ENCODE measurements at places on chromosomes 4 and X.

DNA sequence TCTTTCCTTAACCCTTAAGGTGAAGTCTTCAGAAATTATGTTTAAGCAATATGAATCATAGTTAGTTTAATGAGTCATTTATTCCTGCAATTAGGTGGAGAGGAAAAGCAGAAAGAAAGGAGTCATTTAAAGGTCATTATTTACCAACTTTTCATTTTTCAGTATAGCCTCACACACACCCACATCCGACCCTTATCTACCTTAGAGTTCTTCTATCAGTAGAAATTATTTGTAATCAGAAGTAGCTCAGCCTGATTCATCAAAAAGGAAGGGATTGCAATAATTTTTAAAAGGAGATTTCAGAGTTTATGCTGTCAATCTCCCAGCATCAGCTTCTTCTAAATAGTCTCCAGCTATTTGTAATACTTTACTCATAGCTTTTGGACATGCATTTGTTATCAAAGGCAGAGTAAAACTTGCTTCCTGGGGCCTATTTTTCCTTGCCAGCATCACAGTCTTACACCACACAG is 5.9 kb downstream of the ANXA10 start:
- DNase-seq = no peak

- no peak for DNase-seq
Measured at GRCh38 chr4:11565899-11566298, 137.2 kb upstream of the HS3ST1 start.

- DNase-seq = no peak
Measured at GRCh38 chr4:187128222-187128621, 404.6 kb upstream of the FAT1 start.

DNA sequence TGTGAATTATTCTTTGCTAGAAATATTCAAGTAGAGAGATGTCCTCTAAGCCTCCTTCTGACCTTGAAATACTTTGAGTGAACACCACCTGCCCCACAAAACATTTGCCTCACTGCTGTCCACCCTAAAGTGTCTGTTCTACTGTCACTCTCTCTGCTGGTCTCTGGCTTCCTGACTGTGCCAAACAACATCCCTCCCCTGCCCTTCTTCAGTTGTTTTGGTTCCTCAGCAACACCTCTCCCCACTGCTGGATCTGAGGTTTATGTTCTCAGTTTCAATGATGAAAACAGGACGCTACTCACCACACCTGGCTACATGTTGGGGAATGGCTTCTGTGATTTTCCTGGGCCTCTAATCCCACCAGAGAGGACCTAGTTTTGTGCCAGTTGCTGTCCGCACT is 456.9 kb downstream of the BCOR start:
- DNase-seq = no peak

DNA sequence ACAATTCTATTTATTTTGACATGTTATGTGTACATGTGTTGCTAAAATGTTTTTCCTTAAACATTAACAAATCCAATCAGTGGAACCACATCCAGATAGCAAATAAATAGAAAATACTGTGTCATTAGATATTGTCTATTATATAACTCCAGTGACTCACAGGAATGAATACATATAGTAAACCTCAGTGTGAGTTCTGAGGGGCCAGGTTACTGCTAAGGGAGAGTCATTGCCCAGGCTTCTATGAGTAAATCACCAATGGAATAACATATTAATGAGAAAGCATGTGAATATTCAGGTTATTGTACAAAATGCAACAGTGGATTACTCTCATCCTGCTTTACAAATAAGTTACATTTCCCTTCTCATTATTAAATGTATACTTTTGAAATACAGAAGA is 27.2 kb downstream of the TACR3 start:
- DNase-seq = no peak

GRCh38 chr4:10056334-10057022 is 35.2 kb upstream of the SLC2A9 start:
- no peak for DNase-seq

DNA sequence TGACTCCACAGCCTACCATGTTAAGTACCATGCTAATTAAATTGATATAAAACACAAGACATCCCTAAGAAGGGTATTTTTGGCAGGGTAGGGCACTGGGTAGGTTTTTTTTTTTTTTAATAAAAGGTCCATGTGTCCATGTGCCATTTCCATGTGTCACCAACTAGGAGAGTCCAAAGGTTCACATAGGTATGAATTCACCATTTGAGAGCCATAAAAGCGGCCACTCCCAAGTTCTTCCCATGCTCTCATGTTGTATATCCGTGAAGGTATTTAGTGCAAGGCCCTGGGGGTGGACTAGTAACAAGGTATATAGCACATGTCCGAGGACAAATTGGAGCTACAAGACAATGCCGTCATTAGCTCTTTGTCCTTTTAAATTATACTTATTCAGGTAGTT is 107.3 kb downstream of the PDE5A start:
- no peak for DNase-seq

DNA sequence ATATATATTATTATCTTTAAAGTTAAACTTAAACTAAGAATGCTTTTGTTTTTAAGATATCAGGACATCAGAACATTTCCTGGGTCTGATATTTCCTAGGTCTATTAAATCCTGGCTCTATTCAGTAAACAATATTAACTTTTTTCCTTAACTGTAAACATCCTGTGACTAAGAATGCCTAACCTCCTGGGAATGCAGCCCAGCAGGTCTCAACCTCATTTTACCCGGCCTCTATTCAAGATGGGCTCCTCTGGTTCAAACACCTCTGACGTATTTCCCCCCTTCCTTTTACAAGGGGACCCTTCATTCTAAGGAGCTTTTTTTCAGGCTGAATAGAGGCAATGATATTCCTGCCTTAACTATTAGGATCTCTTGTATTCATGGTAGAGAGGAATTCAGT is 35.8 kb upstream of the DYNLT3 start:
- no peak for DNase-seq

DNA sequence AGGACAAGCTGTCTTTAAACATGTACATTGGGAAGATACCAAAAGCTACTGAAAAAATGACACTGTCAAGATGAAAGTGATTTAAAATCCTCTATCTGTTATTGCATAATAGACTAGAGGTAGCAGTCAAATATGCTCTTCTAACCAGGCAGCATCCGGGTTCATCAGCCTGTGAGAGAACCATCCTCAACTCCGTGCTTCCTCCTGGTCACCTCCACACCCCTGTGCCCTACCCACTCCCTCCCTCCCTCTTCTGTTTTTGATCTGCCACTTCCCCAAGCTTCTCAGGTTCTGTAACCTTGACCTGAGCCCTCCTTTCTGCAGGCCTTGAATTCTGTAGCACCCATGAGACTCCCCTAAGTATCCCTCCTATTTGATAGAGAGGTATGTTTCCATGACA is 5.9 kb downstream of the NOX1 start:
- DNase-seq = no peak
